Prostate gland (tissue), 2 donors: ENCODE measurements at places on chromosomes 5 and 9.
A peak's percentile ranks its signal among the peaks of the same experiment; 100 is the strongest.

GRCh38 chr9:72477930-72478518, 43.4 kb upstream of the TMC1 start:
- no peaks in the 10 kb centered on the region for H3K4me1 ChIP-seq
- DNase-seq, result peak; percentile 44
- no peaks in the 10 kb centered on the region for H3K27me3 ChIP-seq
- peak overlapping the region; percentile 34 for H3K27ac ChIP-seq

DNA sequence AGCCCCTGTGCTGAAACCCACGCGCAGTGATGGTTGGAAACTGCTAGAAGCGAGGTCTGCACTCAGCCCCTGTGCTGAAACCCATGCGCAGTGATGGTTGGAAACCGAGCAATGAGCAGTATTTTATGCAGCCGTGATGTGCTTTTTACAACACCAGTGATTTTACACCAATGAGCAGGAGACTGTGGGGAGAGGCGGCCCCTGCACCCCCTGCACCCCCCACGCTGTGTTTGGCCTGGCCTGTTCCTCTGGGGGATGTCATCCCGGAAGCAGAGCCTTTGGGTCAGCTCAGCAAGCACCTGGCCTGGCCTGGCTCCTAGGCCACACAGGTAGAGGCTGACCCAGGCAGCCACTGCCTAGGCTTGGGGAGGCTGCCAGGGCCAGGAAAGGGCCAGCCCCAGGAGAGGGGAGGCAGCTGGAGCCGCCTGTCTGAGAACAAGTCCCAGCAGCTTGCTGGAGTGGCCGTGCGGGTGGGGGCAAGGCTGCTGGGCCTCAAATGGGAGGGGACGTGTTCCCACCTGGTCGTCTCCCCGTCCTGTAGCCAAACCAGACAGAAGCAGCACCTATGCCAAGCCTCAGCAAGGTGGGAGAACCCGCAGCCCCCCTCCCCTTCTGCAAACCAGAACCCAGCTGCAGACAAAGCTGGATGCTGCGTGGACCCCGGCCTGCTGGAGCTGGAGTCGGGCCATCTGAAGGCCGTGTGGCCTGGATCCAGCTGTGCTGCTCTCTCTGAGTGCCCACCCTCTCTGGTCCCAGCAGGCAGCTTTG, 46.8 kb downstream of the DBH start:
- no peak overlapping the region for H3K4me3 ChIP-seq
- H3K36me3 ChIP-seq, result no peaks in the 10 kb centered on the region
- H3K27ac ChIP-seq, result no peak overlapping the region
- H3K27me3 ChIP-seq, result no peaks in the 10 kb centered on the region
- H3K4me1 ChIP-seq, result no peaks in the 10 kb centered on the region

- DNase-seq, result no peak
- H3K4me3 ChIP-seq, result no peak overlapping the region
- H3K27ac ChIP-seq, result no peak overlapping the region
Observed at GRCh38 chr5:178310130-178310865, 77.7 kb upstream of the PHYKPL start.

- no peaks in the 10 kb centered on the region for H3K27me3 ChIP-seq
- peak overlapping the region; percentile 39 for H3K27ac ChIP-seq
- no peaks in the 10 kb centered on the region for H3K36me3 ChIP-seq
- no peak overlapping the region for H3K4me3 ChIP-seq
- peaks cover 12% of the 10 kb centered on the region for H3K4me1 ChIP-seq
Observed at GRCh38 chr9:131734165-131734610, 5.7 kb downstream of the RAPGEF1 start.

GRCh38 chr5:38622723-38623129, 66.3 kb upstream of the LIFR start:
- H3K36me3 ChIP-seq, result no peaks in the 10 kb centered on the region
- no peak overlapping the region for H3K4me3 ChIP-seq
- H3K4me1 ChIP-seq, result no peaks in the 10 kb centered on the region
- H3K27ac ChIP-seq, result no peak overlapping the region

GRCh38 chr9:132798817-132799790, 79.0 kb downstream of the AK8 start:
- H3K36me3 ChIP-seq, result no peaks in the 10 kb centered on the region
- peak overlapping the region; percentile 40 for H3K27ac ChIP-seq
- DNase-seq, result peak; percentile 12
- peaks cover 6% of the 10 kb centered on the region for H3K4me1 ChIP-seq
- H3K27me3 ChIP-seq, result no peaks in the 10 kb centered on the region

- H3K4me1 ChIP-seq, result no peaks in the 10 kb centered on the region
- no peak overlapping the region for H3K27ac ChIP-seq
- no peak for DNase-seq
- H3K36me3 ChIP-seq, result no peaks in the 10 kb centered on the region
Observed at GRCh38 chr9:123998970-123999621, 12.5 kb upstream of the LHX2 start.

DNA sequence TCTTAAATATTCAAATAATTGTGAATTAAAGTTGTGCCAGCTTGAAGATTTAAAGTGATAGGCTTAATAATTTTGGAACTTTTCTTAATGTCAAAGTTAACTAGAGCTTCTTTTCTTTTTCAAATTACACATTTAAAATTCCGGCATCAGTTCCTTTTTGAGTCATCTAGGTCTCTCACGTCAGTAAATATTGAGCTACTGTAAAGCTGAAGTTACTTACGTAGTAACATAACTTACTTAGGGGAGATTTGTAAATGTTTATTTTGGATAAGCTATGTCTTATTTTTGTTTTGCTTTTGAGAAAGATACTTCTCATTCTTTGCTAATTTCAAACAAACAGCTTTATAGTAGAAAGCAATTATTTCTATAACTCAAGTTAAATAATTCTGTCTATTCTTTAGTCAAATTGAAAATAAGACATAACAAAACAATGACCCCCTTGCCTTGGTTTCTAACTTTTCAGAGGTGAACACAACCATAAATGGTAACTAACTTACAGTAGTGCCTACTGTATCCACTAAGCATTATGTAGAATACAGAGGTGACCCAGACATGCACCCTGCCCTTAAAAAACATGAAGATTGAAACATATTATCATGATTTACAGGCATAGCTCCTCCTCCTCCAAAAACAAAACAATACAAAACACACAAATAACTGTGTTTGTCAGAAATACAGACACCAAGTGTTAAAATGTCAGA, 29.8 kb downstream of the CD274 start:
- H3K27ac ChIP-seq, result no peak overlapping the region
- DNase-seq, result no peak
- no peaks in the 10 kb centered on the region for H3K36me3 ChIP-seq

DNA sequence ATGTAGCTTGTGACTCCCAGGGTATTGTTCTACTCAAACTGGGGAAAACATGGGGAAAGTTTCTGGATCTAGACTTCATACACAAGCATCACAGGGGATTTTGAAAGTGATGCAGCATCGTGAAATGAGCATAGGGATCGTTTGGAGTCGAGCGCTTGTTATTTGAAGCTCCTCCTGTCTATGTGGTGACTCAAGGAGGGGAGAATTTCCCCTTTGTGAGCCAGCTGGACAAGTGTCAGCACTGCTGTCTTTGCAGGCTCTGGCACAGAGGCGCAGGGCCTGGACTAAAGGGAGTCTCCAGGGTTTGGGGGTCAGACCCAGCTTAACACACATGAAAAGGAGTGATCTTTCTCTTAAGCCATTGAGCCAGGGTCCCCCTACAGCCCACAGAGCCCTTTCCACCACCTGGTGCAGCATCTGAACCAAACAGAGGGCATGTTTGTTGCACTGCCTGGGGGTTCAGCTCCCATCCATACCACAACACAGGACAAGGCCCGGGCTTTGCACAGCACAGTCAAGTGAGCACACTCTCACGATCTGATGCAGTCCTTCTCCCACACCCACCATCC, 51.0 kb downstream of the IRF1 start:
- DNase-seq, result peak; percentile 72
- no peaks in the 10 kb centered on the region for H3K27me3 ChIP-seq
- H3K27ac ChIP-seq, result peak overlapping the region; percentile 44
- H3K4me1 ChIP-seq, result peaks cover 4% of the 10 kb centered on the region
- H3K36me3 ChIP-seq, result no peaks in the 10 kb centered on the region

DNA sequence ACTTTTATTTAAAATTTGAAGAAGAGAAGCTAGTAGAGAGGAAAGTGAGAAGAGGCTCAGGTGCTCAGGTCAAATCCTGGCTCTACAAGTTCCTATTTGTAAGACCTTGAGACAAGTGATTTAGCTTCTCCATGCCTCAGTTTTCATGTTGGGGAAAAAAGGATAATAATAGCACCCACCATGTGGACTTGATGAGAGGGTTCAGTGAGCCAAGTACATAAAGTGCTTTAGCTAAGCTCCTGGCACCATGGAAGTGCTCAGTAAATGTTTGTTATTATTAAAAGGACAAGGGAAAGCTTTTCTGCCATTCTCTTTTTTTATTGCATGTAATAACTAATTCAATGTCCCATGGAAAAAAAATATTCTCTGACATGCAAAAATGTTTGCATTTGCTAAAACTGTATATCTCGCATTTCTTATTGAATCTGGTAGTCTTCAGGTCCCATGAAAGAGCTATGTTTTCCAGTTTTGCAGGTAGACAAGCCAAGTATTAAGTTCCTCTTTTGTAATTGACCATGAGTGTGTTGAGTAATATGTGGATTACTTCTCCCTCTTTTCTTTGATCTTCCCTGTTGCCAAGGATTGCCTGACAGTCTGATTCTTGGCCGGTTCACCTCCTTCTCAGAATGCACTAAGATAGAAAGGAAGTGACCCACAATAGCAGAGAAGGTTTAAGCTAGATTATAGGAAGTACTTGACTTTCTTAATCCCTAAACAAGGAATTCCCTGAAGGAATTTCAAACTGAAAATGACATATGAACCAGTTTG, 45.6 kb upstream of the TRIM32 start:
- H3K4me1 ChIP-seq, result no peaks in the 10 kb centered on the region
- DNase-seq, result no peak
- no peak overlapping the region for H3K4me3 ChIP-seq
- H3K27me3 ChIP-seq, result no peaks in the 10 kb centered on the region

DNA sequence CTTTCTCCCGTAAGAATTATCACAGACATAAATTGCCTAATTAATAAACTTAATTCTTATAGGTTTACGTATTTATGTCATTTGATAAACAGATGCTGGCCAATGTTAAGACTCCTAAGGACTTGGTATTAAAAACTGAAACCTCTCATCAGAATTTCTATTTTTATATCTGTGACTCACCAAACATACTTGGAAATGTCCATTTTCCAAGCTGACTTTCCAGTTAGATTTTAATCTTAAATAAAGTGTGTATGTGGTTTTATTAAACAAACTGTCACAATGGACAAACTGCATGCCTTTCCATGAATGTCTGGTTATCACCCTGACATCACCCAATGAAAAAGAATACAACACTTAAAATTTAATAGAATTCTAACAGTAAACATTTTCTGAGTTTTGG, 12.6 kb upstream of the COL23A1 start:
- H3K4me1 ChIP-seq, result no peaks in the 10 kb centered on the region
- DNase-seq, result no peak
- H3K36me3 ChIP-seq, result peaks cover 3% of the 10 kb centered on the region
- no peak overlapping the region for H3K27ac ChIP-seq
- H3K4me3 ChIP-seq, result no peak overlapping the region

- no peak overlapping the region for H3K4me3 ChIP-seq
- H3K4me1 ChIP-seq, result no peaks in the 10 kb centered on the region
- no peak for DNase-seq
- H3K27ac ChIP-seq, result no peak overlapping the region
- no peaks in the 10 kb centered on the region for H3K36me3 ChIP-seq
Observed at GRCh38 chr9:108688676-108689075, 167.1 kb downstream of the ACTL7B start.

DNA sequence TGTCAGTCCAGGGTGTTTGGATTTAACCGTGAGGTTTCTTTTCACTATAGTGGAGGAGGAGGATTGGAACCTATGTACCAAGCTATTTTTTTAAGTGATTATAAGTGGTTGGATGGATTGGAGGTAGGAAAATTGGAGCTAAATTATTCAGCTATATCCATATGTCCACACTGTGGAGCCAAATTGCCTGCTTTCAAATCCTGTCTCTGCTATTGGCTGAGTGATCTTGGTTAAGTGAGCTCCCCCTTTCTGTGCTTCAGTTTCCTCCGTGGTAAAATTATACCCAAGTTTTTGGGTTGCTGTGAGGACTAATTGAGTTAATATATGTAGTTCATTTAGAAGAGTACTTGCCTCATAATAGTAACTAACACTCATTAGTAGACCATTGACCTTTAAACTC, 2.5 kb downstream of the CENPP start:
- H3K4me1 ChIP-seq, result peaks cover 8% of the 10 kb centered on the region
- no peak overlapping the region for H3K27ac ChIP-seq
- no peaks in the 10 kb centered on the region for H3K36me3 ChIP-seq
- no peak overlapping the region for H3K4me3 ChIP-seq

DNA sequence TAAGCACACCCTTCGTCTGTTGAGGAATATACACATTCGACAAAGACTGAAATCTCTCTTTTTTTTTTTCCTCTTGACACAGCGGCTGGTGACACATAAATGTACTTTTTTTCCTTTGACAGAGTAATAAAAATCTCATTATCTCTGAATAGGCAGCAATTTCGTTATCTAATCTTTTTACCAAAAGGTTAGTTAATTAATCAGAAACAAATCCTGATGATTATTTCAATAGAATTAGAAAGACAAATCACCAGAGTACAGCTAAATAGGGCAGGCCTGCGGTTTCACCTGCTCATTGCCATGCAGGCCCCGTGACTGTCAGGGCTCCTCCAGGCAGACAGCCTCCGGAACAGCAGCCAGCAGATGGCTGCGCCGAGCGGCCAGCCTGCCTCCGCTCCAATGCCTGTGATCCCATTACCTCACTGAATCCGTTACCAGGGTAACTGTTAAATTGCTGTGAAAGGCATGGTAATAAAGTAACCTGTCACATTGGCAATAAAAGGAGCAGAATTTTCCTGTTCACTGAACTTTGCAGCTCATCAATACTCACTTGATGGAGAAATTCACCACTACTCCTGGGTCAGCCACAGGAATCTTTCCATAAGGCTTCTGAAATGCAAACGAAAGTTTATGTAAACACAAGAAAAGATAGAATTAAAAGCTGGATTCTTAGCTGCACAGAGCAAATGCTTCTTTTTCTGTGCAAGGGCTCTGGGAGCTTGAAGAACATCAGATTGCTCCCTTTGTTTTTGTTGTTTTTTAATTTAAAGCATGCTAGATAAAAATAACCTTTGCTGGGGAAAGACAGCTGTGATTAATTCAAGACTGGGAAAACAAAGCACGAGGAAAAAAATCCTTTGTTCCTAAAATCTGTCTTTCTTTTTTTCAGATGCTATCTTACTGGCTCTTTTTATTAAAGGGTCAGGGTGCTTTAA, 666.4 kb upstream of the ZNF608 start:
- H3K4me3 ChIP-seq, result no peak overlapping the region
- H3K36me3 ChIP-seq, result no peaks in the 10 kb centered on the region
- H3K4me1 ChIP-seq, result peaks cover 18% of the 10 kb centered on the region
- no peaks in the 10 kb centered on the region for H3K27me3 ChIP-seq
- H3K27ac ChIP-seq, result peak overlapping the region; percentile 46
- peak; percentile 56 for DNase-seq

GRCh38 chr9:119775410-119775809, 406.2 kb upstream of the BRINP1 start:
- H3K4me3 ChIP-seq, result no peak overlapping the region
- no peaks in the 10 kb centered on the region for H3K27me3 ChIP-seq
- DNase-seq, result no peak
- H3K27ac ChIP-seq, result no peak overlapping the region
- H3K4me1 ChIP-seq, result no peaks in the 10 kb centered on the region

- H3K4me3 ChIP-seq, result no peak overlapping the region
- H3K36me3 ChIP-seq, result no peaks in the 10 kb centered on the region
Observed at GRCh38 chr5:143456952-143457547, 53.6 kb upstream of the NR3C1 start.

GRCh38 chr9:591292-591691, 250.2 kb upstream of the DMRT1 start:
- H3K36me3 ChIP-seq, result no peaks in the 10 kb centered on the region
- no peak overlapping the region for H3K27ac ChIP-seq
- H3K27me3 ChIP-seq, result no peaks in the 10 kb centered on the region
